ENCODE measurements at places on chromosomes 2 and 18.

GRCh38 chr2:204089105-204089504, 152.5 kb downstream of the ICOS start:
- no peaks in the 10 kb centered on the region for H3K27me3 ChIP-seq
- H3K27ac ChIP-seq, result no peak overlapping the region
- no peak for DNase-seq
- no peaks in the 10 kb centered on the region for H3K36me3 ChIP-seq

DNA sequence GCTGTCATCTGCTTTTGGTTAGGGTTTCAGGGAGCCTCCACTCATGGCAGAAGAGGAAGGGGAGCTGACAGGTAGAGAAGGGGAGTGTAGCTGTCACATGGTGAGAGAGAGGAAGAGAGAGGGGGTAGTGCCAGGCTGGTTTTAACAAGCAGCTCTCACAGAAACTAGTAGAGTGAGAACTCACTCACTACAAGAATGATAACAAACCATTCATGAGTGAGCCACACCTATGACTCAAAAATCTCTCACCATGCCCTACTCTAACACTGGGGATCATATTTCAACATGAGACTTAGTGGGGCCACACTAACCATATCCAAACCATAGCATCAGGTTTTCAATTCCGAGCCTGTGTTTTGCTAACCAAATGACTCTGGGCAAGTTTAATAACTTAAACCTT, 274.9 kb upstream of the VWC2L start:
- no peak overlapping the region for H3K27ac ChIP-seq
- no peaks in the 10 kb centered on the region for H3K36me3 ChIP-seq

DNA sequence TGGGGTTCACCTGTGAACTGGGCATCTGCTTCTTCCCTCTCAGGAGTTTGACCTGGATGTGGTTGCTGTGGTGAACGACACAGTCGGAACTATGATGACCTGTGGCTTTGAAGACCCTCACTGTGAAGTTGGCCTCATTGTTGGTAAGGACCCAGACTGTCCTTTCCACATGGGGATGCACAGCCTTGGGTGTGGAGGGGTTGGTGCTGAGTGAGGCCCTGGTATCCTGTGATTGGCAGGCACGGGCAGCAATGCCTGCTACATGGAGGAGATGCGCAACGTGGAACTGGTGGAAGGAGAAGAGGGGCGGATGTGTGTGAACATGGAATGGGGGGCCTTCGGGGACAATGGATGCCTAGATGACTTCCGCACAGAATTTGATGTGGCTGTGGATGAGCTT, 52.3 kb downstream of the HK2 start:
- H3K27me3 ChIP-seq, result no peaks in the 10 kb centered on the region
- no peak for DNase-seq
- H3K27ac ChIP-seq, result no peak overlapping the region
- peaks cover 97% of the 10 kb centered on the region for H3K36me3 ChIP-seq
- no peak overlapping the region for H3K4me3 ChIP-seq

GRCh38 chr2:193549661-193550060, 1354.9 kb upstream of the TMEFF2 start:
- no peak overlapping the region for H3K4me3 ChIP-seq
- DNase-seq, result no peak
- no peaks in the 10 kb centered on the region for H3K4me1 ChIP-seq

GRCh38 chr18:58666176-58666575, 5.1 kb upstream of the MALT1 start:
- no peak for DNase-seq
- H3K36me3 ChIP-seq, result no peaks in the 10 kb centered on the region
- peaks cover 11% of the 10 kb centered on the region for H3K4me1 ChIP-seq
- no peak overlapping the region for H3K27ac ChIP-seq
- H3K4me3 ChIP-seq, result no peak overlapping the region
- no peaks in the 10 kb centered on the region for H3K27me3 ChIP-seq

DNA sequence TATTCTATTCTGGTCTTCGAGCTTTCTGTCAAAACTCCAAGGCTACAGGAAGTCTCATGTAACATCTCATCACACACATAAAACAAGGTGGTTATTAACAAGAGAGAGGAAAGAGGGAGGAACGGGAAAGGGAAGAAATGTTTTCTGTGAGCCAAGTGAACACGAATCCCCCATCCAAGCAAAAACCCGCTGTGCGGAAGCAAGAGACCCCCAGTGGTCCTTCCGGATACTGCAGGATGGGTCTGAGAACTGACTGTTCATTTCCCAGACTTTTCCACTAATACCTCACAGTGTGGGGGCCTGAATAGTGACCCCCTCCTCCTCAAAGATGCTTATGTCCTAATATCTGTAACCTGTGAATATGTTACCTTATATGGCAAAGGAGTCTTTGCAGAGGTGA, 19.0 kb upstream of the DIPK1C start:
- DNase-seq, result no peak
- peaks cover 24% of the 10 kb centered on the region for H3K4me1 ChIP-seq
- no peaks in the 10 kb centered on the region for H3K36me3 ChIP-seq
- no peak overlapping the region for H3K27ac ChIP-seq
- H3K4me3 ChIP-seq, result no peak overlapping the region

DNA sequence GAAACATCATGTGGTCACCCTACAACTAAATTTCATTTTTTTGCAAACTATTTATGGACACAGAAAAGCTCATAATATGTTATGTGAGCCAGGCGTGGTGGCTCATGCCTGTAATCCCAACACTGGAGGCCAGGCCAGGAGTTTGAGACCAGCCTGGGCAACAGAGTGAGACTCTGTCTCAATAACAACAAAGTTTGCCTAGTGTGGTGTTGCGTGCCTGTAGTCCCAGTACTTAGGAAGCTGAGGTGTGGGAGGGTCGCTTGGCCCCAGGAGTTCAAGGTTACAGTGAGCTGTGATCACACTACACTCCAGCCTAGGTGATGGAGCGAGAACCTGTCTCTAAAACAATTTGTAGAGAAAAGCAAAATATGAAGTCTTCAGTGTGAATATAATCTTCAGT, 5.8 kb downstream of the IAH1 start:
- H3K36me3 ChIP-seq, result peaks cover 5% of the 10 kb centered on the region
- no peaks in the 10 kb centered on the region for H3K27me3 ChIP-seq
- H3K27ac ChIP-seq, result no peak overlapping the region
- DNase-seq, result no peak

- H3K4me3 ChIP-seq, result peak overlapping the region; percentile 31
- H3K36me3 ChIP-seq, result no peaks in the 10 kb centered on the region
- peak overlapping the region; percentile 22 for H3K27ac ChIP-seq
- H3K27me3 ChIP-seq, result peaks cover 14% of the 10 kb centered on the region
- DNase-seq, result peak; percentile 66
Observed at GRCh38 chr18:59696311-59697235, 650 bp downstream of the CCBE1 start.

DNA sequence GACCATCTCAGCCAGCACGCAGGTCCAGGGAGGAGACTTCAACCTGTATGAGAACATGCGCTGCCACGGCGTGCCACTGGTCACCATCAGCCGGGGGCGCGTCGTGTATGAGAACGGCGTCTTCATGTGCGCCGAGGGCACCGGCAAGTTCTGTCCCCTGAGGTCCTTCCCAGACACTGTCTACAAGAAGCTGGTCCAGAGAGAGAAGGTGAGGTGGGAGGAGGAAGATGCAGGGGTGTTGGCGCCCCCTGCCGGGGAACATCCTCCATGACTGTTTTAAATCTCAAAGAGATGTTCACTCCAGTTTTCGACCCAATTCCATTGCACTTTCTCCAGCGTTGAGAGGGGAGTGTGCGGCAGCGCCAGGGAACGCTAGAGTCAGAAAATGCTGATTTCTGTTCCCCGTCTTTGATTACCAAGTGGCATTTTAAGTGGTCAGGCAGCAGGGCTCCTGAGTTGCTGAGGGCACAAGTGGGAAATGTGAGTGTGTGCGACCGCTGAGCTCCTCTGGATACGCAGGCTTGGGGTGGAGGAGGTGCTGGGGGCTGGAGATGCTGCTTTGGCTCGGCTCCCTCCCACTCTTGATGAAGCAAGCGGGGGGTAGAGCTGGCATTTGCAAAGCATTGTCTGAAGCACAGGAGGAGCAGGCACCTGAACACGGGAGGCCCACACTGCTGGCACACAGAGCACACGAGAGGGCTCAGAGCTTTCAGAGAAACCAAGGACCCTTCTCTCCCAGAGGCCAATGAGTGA, 27.7 kb upstream of the MAPRE3 start:
- DNase-seq, result peak; percentile 52
- H3K4me3 ChIP-seq, result no peak overlapping the region
- H3K36me3 ChIP-seq, result no peaks in the 10 kb centered on the region
- H3K27ac ChIP-seq, result no peak overlapping the region
- H3K27me3 ChIP-seq, result peaks cover 46% of the 10 kb centered on the region

DNA sequence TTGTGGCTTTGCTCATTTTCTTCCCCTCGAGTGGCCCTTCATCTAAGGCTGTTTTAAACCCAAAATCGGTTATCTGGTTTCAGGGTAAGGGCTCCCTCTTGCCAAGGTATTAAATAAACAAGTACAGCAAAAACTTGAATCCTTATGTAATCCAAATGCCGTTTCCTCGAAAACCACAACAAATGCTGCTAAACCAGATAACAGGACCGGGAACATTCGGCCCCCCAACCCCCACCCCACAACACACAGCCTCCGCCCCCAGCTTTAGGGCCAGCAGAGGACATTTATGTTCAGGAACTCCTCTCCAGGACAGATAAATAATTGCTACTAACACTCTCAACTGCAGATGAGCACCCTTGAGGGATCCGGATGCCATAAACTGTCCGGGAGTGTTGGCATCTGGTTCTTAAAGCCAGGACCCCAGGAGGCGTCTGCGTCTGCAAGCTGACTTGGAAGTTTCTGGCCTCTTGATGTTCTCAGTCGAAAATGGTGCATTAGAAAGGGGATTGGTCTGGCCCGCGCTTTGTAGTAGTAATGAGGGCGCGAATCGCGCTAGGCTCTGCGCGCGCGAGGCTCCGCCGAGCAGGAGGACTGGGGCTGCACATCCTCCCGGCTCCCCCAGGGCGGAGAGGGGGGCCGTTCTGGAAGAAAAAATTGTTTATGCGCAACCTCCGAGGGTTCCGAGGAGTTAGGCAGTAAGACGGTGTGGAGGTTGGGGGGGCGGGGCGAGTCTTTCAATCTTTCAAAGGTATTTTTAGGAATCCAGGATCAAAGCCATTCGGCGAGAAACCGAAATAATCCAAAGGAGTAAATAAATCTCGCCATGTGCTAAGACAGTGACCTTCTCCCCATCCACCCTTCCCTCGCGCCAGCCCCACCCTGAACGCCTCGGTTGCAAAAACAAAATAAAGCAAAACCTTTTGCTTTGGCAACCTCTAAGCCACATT, 3.9 kb upstream of the ID2 start:
- H3K4me1 ChIP-seq, result peaks cover 50% of the 10 kb centered on the region
- no peaks in the 10 kb centered on the region for H3K36me3 ChIP-seq
- peaks cover 43% of the 10 kb centered on the region for H3K27me3 ChIP-seq
- peak overlapping the region; percentile 90 for H3K27ac ChIP-seq
- peak overlapping the region; percentile 19 for H3K4me3 ChIP-seq
- DNase-seq, result peak; percentile 84

DNA sequence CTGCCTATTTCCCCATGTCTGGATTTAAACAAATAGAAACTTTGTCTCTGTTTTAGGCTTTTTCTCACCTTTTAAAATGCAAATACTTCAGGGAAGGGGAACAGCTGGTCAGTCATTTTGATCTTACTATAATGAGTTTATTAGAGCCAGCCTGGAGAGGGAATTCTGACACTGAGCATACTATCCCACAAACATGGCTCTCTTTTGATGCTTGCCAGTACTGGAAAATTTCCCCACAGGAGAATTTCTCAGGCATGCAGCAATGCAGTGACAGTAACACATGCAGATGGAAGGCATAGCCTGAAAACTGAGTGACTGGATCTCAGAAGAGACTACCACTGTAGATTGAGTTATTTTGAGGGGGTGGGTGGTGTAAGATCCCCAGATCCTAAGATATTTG, 974.3 kb upstream of the CELF4 start:
- no peaks in the 10 kb centered on the region for H3K4me1 ChIP-seq
- H3K4me3 ChIP-seq, result no peak overlapping the region
- DNase-seq, result no peak
- H3K27ac ChIP-seq, result no peak overlapping the region

DNA sequence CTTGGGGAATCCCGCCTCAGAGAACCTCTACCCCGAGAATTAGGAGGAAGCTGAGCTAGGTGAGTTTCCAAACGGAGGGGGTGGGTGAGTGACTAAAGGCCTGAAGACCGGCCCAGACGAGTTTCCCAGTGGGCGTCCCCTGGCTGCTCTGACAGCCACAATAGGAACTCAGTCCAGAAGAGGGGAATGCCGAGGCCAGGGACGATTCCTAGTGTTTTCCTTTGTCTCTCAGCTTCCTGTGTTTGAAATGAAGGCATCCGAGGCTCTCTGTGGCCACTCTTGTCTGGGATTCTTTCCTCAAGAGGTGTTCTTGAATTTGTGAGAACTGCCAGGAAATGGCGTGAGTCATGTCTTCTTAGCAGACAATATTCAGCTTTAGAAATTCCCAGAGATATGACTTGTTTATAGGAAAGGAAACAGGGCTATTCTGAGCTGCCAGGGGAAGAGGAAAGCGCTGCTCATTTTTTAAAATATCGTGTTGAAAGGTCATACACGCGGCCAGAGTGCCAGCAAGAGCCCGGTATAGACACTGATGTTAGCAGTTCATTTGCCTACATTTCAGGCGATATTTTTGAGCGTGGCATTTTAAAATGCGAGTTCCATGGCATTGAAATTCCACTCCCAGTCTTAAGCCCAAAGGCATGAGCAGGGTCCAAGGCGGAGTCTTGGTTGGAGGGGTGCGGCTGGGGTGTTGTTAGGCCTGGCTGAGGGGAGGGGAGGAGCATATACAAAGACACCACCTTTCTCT, 169.1 kb upstream of the KLF7 start:
- peak; percentile 34 for DNase-seq
- H3K4me1 ChIP-seq, result peaks cover 69% of the 10 kb centered on the region
- H3K4me3 ChIP-seq, result peak overlapping the region; percentile 3
- peak overlapping the region; percentile 86 for H3K27ac ChIP-seq

DNA sequence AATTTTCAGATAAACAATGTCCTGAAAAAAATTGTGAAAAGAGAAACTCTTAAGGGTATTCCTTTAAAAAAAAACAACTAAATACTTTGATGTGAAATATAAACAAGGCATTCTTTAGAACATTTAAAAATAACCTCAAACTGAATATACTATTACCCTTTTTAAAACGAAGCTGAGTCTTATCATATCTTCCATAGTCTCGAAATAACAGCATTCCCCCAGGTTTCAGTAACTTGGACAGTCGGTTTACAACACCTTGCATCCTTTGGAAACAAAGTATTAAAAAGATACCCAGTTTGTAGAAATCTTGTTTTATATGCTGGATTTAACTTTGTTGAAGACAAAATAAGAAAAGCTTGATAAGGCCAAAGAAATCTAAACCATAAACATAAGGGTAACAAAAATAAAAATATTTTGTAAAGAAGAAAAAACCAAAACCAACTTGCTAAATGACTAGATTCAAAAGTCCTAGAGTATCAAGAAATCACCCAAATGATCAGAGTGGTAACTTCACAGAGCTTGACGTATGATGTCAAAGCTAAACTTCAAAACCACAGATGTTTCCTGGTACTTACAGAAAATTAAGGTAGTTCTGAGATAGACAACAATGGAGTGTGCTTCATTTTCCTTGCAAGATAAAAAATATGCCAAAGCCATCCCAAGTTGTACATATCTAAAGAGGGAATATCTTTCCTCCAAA, 107.8 kb downstream of the METTL8 start:
- H3K36me3 ChIP-seq, result no peaks in the 10 kb centered on the region
- no peak overlapping the region for H3K27ac ChIP-seq
- no peaks in the 10 kb centered on the region for H3K4me1 ChIP-seq
- DNase-seq, result no peak
- no peak overlapping the region for H3K4me3 ChIP-seq
